Activated CD4-positive, alpha-beta T cell treated with anti-CD3 and anti-CD28 coated beads, Interleukin-2, amount 50 U/mL, for 16 hours (primary cell): ENCODE measurements at places on chromosomes 11 and 22.

DNA sequence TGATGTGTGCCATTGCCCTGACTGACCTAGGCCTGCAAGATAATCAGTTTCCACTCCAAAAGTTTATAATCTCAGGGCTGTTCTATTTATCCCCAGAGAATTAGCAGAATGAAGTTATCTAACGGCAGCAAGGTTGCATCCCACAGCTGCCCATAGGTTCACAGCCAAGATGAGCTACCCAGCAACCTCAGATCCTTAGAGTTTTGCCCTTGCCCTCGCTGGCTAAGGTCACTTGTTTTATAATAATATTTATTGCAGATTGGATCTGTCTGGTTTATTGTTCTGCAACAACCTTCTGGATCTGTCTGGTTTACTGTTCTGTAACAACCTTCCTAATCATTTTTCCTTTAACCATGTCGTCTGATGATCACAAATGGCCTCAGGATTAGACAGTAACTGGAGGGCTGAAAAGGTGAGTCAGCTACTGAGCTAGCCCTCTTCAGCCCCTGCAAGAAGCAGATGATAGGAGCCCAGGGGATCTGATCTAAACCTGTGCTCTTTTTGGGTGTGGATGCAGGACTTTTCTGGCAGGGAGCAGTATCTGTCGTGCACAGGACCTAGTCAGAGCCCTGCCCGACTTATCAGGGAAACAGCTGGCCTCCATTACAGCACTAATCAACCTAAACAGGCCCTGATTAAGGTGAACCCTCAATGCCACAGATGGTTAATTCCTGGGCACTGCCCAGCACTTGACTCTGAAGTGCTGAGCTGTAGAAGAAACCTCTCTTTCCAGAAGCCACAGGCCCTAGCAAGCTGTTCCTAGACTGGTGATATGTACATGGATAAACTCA, 642.9 kb upstream of the KIRREL3 start:
- no peak for DNase-seq

DNA sequence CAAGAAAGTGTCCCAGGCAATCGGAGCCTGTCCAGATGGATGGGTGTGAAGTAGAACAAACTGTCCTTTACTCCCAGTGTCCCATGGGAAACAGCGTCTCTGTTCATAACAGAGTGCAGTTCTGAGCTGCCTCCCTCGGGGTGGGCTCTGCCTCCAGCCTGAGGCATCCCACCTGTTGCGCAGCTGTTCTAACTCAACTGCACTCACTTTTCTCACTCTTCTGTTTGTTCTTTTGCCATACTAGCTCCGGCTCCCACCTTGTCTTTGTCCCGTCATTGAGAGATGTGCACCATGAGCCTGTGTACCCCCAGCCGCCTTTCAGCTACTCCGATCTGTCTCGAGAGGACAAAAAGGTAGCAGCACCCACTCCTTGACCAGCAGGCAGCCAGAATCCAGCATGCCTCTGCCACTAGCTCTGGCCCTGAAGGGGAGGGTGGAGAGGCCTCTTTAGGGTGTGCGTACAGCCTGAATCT, 20.7 kb upstream of the CDC42EP2 start:
- DNase-seq = no peak

- DNase-seq = no peak
Measured at GRCh38 chr11:35180317-35181233, 41.6 kb downstream of the CD44 start.

GRCh38 chr11:116107229-116107628, 603.0 kb upstream of the CADM1 start:
- DNase-seq = no peak

GRCh38 chr11:121793291-121793690, 322.7 kb downstream of the BLID start:
- no peak for DNase-seq

DNA sequence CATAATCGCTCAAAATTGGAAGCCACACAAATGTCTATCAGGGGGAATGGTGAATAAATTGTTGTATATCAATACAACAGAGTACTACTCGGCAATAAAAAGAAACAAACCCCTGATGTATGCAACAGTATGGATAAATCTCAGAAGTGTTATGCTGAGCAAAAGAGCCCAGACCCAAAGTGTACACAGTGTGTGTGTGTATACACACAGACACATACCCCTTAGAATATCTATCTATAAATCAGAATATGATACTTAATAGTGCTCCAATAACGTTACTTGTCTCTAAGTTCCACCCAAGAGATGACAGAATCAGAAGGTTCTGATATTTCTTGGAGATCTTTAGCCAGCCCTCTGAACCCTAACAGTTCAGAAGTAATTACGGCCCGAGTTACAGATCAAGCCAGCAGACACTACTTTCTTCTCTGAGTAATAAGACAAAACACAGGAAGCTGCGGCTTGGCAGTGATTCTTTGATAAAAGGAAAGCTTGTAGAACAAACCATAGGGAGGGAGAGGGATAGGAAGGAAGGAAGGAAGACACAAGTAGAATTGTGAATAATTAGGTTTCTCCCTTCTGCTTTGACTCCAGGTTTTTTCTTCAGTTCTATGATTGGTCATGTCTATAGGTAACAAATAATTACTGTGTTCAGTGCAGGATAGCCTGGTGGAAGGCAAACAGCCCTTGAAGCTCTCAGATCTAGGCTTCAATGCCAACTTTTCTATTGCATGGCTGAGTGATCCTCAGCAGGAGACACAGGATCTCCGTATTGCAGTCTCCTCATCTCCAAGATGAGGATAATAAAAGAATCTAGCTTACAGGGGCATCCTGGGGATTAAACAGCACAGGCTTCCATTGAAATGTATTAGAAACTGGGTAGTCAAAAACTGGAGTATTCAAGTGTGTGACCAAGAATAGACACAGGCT, 75.6 kb upstream of the TEAD1 start:
- DNase-seq = no peak

DNA sequence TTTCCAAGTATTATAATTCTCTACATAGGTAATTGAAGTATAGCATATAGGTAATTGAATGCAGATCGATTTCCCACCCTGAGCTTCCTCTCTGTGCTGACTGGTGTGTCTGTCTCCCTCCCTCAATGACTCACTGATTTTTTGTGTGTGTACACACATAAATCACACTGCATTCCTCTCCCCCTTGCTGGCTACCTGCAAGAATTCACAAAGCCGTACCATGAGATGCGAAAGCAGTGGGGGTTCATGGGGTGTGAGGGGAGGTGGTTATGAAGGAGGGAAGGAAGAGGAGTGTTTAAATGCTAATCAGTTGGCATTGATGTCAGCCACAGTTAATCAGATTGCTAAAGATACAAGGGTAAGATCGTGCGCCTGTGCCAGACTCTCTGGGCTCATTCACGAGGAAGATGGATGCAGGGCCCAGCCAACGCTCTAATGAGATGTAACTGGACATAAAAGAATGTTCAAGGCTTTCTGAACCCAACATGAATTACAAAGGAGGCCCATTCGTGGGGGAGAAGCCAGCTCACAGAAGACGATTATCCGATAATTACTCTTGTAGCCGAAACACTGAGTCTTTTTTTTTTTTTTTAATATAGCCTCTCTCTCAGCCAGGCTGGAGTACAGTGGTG, 107.4 kb downstream of the SEZ6L start:
- no peak for DNase-seq

DNA sequence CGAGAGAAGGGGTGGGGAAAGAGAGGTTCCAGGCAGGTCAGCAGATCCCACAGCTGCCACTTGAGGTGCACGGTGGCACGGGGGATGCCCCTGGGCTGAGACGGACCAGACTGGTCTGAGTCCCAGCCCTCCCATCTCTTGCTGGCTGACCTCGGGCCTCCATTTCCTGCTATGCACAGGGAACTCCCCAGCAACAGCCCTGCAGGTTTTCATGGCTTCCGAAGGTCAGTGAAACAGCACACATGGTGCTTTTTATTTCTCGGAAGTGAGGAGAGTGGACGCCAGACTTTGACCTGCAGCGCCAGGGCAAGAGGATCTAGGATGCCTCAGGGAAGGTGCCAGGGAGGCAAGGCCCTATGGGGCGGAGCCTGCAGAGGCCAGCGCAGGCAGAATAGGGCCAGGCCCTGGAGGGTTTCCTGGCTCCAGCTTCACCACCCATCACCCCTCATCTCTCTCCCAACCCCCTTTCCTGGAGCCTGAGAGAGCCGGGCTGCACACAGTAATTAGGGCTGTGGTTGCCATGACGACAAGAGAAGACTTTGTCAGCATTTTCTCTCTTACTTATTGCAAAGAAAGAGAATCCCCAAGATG, 29.5 kb downstream of the SLC22A12 start:
- DNase-seq = no peak

GRCh38 chr11:88523386-88524071, 186.0 kb upstream of the CTSC start:
- DNase-seq = no peak

DNA sequence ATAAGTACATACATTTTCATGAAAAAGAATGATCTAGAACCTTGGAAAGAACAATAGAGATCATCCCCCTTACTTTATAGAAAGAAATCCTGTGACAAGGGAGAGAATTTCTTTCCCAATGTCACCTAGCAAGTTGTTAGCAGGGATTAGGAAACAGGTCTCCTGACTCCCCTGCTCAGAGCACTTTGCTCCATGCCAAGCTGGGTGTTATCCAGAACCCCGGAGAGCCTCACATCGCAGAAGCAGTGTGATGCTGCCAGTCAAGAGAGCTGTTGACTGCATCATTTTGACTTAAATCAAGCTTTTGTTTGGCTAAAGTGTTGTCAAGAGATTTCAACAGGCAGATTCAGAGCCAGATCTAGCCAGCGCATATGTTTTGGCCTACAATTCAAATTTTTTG, 3.6 kb upstream of the RRAS2 start:
- no peak for DNase-seq

DNA sequence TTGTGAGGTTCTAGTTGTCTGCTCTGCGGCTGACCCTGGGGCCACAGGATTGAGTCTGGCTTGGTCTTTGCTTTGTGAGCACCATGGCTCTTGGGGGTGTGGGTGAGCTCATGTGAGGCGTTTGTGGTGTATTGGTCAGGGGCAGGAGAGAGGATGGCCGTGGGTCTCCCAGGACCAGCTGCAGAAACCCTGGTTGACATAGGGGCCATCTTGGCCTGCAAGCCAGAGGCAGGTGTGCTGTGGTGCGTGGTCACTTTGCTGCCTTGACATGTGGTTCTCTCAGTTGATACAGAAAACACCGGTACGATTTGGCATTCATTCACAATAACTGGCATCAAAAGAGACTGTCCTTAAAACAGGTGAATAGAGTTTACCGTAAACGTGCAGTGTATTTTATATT, 11.3 kb downstream of the PHRF1 start:
- no peak for DNase-seq

GRCh38 chr22:38327805-38328204, 10.6 kb upstream of the CSNK1E start:
- DNase-seq = no peak

DNA sequence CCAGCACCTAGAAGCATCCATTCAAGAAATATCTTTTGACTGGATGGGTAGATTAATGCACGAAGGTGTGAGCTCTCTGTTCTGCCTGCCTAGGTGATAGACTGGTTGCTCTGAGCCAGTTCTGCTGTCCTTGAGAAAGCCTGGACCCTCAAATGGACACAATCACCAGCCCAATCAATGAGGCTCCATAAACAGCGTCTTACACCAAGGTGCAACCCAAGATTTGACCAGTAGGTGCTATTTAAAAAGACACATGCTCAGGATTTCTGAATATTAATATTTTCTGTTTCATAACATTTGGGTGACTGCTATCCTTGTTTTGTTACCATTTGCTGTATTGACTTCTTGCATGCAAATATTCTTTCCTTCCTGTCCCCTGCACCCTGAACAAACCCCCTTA, 39.0 kb downstream of the PAMR1 start:
- no peak for DNase-seq

DNA sequence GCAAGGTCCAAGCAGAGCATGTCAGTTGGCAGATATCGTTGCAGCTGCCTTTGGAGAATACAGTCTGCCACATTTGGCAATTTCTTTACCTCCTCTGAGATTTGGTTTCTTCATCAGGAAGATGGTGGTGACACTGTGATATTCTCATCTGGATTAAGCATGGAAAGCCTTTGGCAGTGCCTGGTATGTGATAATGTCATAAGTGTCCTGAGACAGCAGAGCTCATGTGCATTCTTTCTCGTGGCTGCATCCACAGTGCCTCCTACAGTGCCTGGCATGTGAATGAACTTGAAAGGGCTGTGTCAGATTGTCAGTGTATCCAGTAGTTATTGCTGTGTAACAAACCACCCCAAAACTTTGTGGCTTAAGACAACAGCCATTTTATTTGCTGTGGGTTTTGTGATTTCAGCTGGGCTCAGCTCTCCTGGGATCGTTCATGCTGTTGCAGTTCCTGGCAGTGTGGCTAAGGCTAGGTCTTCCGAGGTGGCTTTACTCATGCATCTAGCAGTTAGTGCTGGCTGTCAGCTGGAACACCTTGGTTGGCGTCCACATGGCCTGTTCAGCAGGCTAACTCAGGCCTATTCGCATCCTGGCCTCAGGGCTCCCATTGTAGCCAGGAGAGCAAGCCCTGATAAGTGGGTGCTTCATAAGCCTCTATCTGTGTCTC, 35.7 kb upstream of the MICAL2 start:
- DNase-seq = no peak

DNA sequence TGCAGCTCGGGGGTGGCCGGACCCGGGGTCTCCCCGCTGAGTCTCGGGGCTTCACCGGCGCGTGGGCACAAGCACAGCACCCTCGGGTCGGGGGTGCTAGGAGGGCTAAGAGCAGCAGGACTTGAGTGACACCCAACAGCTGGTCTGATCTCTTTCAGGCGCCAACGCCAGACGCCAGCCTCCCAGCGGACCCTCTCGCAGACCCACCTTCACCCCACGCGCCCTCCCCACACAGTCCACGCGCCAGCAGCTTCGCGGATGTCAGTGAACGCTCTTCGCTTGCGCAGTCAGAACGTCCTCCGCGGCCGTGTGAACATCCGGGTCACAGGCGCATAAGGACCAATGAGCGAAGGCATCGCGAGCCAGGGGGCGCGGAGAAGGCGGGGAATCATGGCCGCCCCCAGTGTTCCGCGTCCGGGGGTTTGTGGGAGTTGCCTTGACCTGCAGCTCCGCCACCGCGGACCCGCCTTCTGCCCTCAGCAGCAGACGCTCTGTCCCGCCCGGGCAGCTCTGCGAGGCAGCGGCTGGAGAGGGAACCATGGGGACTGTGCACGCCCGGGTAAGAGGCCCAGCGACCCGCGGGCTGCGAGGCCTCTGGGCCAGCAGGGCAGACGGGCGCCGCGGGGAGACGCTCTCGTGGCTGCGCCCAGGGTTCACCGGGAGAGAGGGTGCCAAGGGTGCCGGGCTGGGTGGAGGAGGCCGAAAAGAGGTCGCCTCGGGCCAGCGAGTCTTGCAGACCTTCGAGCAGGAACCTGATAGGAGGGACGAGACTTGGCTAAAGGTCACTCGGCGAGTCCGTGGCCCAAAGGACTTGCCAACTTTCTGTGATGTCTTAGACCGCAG, at the start of gene SAMM50:
SAMM50 (plus strand) TSS at position 403 of the 843 bp plus-strand sequence; CDS start at position 539, 136 bp downstream.
- DNase-seq = peak; percentile 96
